ENCODE measurements at places on chromosomes 3 and 15.

GRCh38 chr3:190694335-190695001 is 168.0 kb downstream of the GMNC start:
- DNase-seq = no peak

- DNase-seq = no peak
Measured at GRCh38 chr15:19944261-19944888, 597.2 kb downstream of the GOLGA6L6 start.

DNA sequence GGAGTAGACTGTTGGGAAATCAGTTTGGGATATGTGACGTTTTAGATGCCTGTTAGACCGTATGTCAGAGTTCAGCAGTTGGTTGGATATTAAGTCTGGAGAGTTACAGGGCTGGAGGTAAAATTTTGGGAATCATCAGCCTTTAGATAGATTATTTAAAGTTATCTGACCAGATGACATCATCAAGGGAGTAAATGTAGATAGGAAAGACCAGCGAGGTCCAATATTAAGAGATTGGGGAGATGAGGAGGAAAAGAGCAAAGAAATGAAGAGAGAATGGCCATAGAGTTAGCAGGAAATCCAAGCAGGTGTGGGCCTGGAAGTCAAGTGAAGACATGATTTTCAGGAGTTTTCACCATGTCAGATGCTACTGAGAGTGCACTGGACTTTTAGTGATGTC is 3.1 kb downstream of the NDUFB4 start:
- no peak for DNase-seq

DNA sequence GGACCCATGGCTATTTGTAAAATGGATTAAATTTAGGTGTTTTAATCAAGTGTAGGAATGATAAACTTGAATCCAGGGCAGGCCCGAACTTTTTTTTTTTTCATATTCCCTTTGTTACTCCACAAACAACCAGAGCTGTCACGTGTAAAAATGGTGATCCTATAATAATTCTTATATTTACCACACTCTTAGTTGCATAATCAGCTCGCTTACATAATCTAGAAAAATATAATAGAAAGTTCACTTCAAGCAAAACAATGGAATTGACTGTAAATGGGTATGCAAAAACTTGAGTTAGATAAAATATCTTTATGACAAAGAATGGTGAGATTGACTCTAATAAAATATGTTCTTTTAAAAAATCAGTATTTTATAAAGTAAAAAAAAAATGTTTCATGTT is 2.1 kb upstream of the PAQR9 start:
- DNase-seq = no peak

DNA sequence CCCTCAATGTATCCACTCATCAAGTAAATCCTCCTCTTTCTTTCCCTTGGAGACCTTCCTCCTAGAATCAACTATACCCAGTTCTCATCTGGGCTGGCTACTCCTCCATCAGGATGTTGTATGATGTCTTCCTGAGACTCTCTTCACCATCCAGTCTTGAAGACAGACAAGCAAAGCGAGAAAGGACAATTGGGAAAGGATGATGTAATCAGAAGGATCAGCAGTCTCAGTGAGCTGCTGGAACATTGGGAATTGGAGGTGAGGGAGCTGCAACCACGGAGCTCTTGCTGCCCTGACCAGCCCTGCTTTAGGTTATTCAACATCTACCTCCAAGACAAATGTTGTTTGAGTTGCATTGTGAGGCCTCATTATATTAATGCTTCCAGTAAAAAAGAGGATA is 48.0 kb upstream of the UBP1 start:
- DNase-seq = no peak

Measured in NCI-H524 treated with DMSO at 0.1 percent for 48 hours (cell line).